ENCODE measurements at places on chromosomes 7 and 10.

DNA sequence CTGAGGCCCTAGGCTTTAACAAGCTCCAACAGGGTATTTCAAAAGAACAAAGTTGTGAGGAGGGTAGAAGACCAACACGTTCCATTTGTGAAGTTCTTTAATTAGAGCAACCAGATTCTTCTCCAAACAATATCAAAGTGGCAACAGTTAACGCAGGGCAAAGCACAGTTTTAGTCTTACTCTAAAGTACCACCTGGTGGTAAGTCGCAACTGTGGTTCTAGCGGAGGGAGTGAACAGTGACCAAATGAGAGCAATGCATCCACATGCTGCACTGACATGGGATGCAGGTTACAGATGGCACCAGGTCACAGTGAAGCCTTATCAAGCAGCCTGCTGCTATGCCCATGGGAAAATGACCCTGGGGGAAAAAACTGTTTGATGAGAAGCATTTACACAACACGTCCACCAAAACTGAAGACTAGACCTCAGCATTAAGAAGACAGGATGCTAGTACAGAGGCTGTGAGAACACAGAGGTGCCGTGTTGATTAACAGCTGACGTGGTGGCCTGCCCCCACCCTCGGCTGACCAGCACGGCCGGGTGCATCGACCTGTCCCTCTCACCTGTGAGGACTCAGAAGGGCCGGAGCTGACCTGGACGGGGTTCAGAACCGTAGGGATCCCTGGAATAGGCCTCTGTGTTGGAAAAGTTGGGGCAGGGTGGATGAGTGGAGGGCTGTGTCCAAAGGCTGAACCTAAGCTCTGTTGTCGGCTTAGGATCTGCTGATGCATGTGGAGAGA, 211.2 kb downstream of the GLI3 start:
- no peak overlapping the region for H3K4me3 ChIP-seq
- no peaks in the 10 kb centered on the region for H3K27me3 ChIP-seq
- no peak for DNase-seq
- H3K36me3 ChIP-seq: no peaks in the 10 kb centered on the region
- no peak overlapping the region for H3K27ac ChIP-seq
- H3K4me1 ChIP-seq: no peaks in the 10 kb centered on the region

DNA sequence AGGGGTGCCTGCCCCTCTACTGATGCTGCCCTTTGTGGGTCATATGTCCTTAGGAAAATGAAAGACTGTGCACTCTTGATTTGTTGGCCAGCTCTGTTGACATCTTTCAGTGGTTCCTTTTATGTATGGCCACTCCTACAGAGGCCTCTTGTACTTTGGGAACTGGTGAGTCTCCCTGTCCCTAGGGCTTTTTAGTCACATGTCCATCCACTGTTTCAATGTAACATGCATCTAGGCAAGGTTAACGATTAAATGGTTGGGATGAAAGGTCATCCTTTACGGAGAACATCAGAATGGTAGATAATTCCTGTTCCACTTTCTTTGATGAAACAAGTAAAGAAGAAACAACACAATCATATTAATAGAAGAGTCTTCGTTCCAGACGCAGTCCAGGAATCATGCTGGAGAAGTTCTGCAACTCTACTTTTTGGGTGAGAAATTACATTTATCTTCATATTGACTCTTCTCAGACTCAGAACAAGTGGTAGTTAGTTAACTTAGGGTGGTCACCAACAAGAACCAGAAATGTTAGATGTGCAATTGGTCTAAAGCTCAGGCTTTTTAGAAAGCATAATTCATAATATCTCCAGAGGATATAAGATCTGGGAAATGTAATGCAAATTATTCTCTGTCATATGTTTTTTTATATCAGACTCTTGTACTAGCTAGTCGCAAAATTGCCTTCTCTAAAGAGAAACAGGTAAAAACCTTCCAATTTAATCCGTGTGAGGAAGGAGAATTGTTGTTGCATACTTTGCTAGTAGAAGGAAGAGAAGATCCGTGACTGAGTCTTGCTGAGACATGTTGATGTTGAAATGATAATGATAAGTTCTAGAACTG, at the start of gene ABCC2:
Gene ABCC2 (plus strand): TSS at position 194 of the 840 bp plus-strand sequence. CDS start 205 bp downstream, at position 399.
- no peaks in the 10 kb centered on the region for H3K4me1 ChIP-seq
- H3K27me3 ChIP-seq: no peaks in the 10 kb centered on the region
- DNase-seq: no peak
- no peaks in the 10 kb centered on the region for H3K36me3 ChIP-seq
- no peak within 1 kb of the TSS for H3K4me3 ChIP-seq

GRCh38 chr7:106836816-106837215, 28.3 kb upstream of the PIK3CG start:
- no peaks in the 10 kb centered on the region for H3K4me1 ChIP-seq
- no peaks in the 10 kb centered on the region for H3K27me3 ChIP-seq
- DNase-seq: no peak
- no peak overlapping the region for H3K27ac ChIP-seq
- H3K4me3 ChIP-seq: no peak overlapping the region
- no peaks in the 10 kb centered on the region for H3K36me3 ChIP-seq

- DNase-seq: no peak
- no peaks in the 10 kb centered on the region for H3K4me1 ChIP-seq
- H3K27me3 ChIP-seq: no peaks in the 10 kb centered on the region
- H3K27ac ChIP-seq: no peak overlapping the region
These were observed 152.6 kb upstream of the PRR15 start for GRCh38 chr7:29410996-29411395.

- H3K36me3 ChIP-seq: no peaks in the 10 kb centered on the region
- DNase-seq: no peak
- no peaks in the 10 kb centered on the region for H3K4me1 ChIP-seq
- H3K4me3 ChIP-seq: no peak overlapping the region
- H3K27me3 ChIP-seq: no peaks in the 10 kb centered on the region
- H3K27ac ChIP-seq: no peak overlapping the region
These were observed 114.9 kb downstream of the HDAC9 start for GRCh38 chr7:18610331-18610948.

DNA sequence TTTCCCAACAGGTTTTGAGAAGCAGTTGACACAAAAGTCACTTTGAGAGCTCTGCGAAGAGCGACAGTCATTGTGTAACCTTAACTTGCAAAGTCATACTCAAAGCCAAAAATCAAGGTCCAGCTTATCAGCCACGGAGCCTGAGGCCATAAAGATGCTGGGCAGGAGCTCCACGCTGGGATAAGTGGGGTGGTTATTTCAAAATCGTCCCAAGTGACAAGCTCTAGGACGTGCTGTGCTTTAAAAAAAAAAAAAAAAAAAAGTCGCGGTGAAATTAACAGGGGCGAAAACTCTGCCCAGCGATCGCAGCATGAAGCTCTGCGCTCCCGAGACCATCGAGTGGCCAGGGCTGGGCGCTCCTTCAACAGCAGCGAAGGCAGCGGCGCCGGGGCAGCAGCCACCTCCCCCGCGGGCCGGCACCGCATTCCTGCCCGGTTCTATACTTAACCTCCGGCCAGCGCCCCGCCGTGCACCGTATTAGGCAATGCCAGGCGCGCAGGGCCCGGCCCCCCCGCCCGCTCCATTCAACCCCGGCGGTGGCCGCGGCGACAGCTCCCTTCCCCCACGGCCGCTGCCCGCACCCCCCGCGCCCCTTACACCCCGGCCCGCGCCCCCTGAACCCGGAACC, 657 bp downstream of the HACD1 start:
- H3K27me3 ChIP-seq: no peaks in the 10 kb centered on the region
- H3K27ac ChIP-seq: no peak overlapping the region
- H3K36me3 ChIP-seq: no peaks in the 10 kb centered on the region
- H3K4me3 ChIP-seq: no peak overlapping the region
- no peak for DNase-seq

DNA sequence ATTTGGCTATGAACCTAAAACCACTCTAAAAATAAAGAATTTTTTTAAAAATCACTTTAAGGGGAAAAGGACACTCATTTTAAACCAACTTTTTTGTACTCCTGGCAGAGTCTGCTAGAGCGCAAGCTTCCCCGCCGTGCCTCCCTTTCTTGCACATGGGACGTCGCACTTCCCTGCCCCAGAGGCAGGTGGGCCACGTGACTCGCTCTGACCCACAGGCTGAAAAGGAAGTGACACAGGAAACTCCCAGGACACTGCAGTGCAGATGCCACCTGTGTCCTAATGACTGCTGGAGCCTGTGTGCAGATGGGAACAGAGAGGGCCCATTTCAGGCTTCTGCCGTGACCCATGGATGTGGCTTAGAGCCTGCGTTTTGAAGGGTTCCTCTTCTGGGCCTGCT, 142.1 kb upstream of the LANCL2 start:
- H3K4me3 ChIP-seq: no peak overlapping the region
- H3K27me3 ChIP-seq: no peaks in the 10 kb centered on the region
- H3K4me1 ChIP-seq: no peaks in the 10 kb centered on the region
- no peak overlapping the region for H3K27ac ChIP-seq

- H3K4me1 ChIP-seq: no peaks in the 10 kb centered on the region
- DNase-seq: no peak
- no peak overlapping the region for H3K4me3 ChIP-seq
- no peak overlapping the region for H3K27ac ChIP-seq
- no peaks in the 10 kb centered on the region for H3K27me3 ChIP-seq
- H3K36me3 ChIP-seq: no peaks in the 10 kb centered on the region
These were observed 14.5 kb upstream of the FBXW4 start for GRCh38 chr10:101709359-101710058.

DNA sequence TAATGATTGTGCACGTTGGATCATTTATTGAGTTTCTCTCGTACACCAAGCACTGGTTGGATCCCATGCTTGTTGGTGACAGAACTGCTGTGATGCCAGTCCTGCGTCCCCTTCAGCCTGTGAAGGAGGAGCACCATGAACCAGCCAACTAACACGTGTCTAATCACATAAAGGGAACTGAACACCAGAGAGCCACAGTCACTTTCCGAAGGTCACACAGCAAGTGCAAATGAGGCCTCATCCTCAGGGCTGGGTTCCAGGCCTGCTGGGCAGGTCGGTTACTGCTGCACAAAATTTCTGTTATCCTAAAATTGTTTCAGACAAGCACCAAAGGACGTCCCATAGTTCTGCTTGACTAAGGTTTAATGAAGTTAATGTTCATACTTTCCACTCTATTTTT, 332.0 kb upstream of the ZNF32 start:
- peaks cover 8% of the 10 kb centered on the region for H3K4me1 ChIP-seq
- H3K27me3 ChIP-seq: no peaks in the 10 kb centered on the region
- H3K36me3 ChIP-seq: no peaks in the 10 kb centered on the region
- DNase-seq: no peak
- H3K27ac ChIP-seq: no peak overlapping the region

GRCh38 chr10:18684416-18684815, 25.2 kb downstream of the ARL5B start:
- no peak overlapping the region for H3K27ac ChIP-seq
- H3K4me3 ChIP-seq: no peak overlapping the region
- no peaks in the 10 kb centered on the region for H3K36me3 ChIP-seq
- no peak for DNase-seq
- H3K27me3 ChIP-seq: no peaks in the 10 kb centered on the region

GRCh38 chr7:137890449-137890921, 43.7 kb upstream of the DGKI start:
- H3K4me1 ChIP-seq: no peaks in the 10 kb centered on the region
- H3K4me3 ChIP-seq: no peak overlapping the region
- no peaks in the 10 kb centered on the region for H3K27me3 ChIP-seq
- no peak for DNase-seq
